ENCODE measurements at places on chromosomes 3 and 15.

DNA sequence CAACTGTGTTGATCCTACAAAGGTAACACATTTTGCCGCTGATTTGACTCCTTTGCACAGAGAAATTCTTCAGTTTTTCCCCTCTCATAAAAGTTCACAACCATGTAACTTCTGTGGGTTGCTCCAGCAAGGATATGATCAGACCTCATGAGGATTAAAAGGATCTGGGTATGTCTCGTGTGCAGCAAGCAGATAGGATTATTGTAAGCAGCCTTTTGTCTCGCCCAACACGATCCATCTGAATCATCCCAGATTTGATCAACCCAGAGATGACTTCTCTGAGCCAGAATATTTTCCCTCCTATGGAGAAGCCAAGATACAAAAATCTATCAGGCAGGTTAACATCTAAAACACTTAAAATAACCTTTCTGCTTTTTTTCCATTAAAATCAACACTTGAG lies 12.8 kb upstream of the BNIP2 start:
- no peak for DNase-seq

DNA sequence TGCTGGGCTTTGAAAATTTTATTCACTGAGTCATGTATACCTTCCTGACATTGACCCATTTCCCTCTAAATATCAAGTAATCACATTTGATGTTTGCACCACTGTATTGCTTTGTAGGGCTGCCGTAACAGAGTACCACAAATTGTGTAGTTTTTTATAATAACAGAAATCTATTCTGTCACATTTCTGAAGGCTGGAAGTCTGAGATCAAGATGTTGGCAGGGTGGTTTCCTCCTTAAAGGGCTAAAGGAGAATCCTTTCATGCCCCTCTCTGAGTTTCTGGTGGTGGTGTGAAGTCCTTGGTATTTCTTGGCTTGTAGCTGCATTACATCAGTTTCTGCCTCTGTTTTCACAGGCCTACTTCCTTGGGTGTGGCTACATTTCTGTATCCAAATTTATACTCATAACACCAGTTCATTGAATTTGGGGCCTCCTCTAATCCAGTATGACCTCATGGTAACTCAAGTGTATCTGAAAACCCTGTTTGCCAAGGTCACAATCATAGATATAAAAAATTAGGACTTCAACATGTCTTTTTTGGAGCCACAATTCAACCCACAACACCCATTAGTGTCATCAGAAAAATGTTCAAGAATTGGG lies 29.1 kb upstream of the ST6GAL1 start:
- no peak for DNase-seq

DNA sequence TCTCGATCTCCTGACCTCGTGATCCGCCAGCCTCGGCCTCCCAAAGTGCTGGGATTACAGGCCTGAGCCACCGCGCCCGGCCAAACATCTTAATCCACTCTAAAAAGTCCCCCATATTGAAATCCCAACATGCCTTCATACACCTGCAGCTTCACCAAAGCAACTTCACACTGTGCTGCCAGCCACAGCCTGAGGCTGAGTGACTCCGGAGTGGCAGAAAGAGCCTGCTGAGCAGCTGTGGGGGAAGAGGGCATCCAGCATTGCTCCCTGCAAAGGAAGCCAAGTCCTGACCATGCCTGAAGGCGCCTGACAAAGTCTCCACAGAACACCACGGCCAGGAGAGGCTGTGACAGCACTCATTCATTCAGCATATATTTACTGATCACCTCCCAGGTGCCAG lies 21.6 kb upstream of the VGLL4 start:
- DNase-seq = no peak

GRCh38 chr3:60456180-60456579 lies 795.1 kb downstream of the FHIT start:
- DNase-seq = no peak

- no peak for DNase-seq
Measured at GRCh38 chr15:60651101-60651500, 172.2 kb upstream of the ICE2 start.

GRCh38 chr15:68277131-68277602 lies 378 bp upstream of the FEM1B start:
- no peak for DNase-seq

- no peak for DNase-seq
Measured at GRCh38 chr3:161568671-161569070, 72.1 kb downstream of the OTOL1 start.

- DNase-seq = no peak
Measured at GRCh38 chr3:23726811-23727548, 78.8 kb upstream of the UBE2E1 start.

GRCh38 chr3:116443191-116443661 lies 2.1 kb downstream of the LSAMP start:
- no peak for DNase-seq

- DNase-seq = no peak
Measured at GRCh38 chr15:96442076-96442475, 111.6 kb downstream of the NR2F2 start.

DNA sequence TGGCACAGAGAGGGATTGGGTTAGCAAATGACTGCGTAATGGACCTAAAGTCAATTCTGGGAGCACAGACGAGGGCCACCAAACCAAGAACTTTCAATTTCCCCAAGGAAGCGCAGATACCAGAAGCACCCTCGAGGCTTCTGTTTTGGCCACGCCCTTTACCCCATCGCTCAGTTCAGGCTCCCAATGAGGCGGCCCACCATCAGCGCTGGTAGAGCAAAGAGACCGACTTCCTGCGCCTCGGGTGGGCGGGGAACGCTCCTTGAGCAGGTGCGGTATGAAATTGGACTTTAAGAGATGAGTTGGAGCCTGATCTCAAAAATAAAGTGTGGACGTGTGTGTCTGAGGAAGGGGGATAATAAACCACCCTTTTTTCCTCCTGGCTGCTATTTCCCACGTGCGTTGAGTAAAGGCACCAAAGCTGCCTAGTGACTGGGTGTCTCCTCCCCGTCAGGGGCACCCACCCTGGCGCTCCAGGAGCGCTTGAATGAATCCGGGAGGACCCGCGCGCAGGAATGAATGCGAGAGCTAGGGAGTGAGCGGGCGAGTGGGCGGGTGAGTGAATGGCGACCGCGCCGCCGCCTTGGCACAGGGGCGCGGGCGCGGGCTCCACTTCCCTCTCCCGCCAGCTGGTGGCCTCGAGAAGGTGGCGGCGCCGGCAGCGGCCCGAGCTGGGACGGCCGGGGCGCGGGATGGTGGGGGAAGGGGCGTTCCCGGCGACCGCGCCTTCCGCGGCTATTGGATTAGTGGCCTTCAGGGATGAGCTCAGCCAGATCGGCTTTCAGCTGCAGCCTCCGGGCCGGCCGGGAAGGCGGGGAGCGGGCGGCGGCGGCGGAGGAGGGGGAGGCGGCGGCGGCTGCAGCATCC lies at the start of gene SPSB4:
SPSB4 (plus strand) TSS at position 772 of the 867 bp plus-strand sequence. CDS start 14,758 bp downstream, outside the sequence.
- no peak for DNase-seq

GRCh38 chr15:63896336-63897115 lies 62.8 kb upstream of the HERC1 start:
- DNase-seq = peak; percentile 35

- no peak for DNase-seq
Measured at GRCh38 chr3:165918657-165918979, 81.4 kb upstream of the BCHE start.

DNA sequence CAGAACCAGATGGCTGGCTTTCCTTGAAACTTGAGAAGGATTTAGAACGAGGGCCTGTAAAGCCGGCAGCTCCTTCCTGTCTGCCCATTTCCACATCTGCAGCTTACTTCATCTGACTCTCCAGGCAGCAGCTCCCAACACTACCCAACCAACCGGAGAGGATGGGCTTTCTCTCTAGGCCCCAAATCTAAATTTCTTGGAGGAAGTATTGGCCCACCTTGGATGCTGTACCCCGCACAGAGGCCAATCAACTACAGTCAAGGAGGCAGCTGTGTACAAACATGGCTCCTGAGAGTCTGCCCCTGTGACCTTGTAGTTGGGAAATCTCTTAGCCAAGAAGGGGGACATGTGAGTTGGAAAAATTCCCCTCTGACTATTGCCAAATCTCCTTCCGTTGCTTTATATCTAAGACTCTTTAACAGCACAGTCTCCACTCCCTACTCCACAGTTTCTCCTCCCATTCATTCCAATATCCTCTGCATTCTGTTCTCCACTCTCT lies 8.0 kb upstream of the ACAP2 start:
- no peak for DNase-seq

- no peak for DNase-seq
Measured at GRCh38 chr3:144287001-144287400, 315.4 kb downstream of the DIPK2A start.

GRCh38 chr3:181425074-181425473 lies 286.7 kb upstream of the SOX2 start:
- DNase-seq = no peak

DNA sequence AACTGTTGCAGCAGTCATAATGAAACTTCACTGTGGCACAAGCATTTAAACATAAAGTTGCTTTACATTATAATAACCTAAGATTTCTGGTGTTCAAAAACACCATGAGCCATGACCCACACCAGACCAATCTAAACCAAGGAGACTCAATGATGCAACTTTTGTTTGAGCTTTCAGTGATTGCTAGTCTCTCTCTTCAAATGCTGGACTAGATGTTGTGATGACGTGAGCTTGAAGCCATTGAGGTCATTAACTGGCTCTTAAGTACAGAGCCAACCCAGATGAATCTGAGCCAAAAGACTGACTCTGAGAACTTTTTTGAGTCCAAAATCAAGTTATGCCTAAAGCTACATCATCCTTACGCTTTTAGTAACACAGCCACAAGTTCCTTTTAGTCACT lies 36.5 kb downstream of the ATR start:
- no peak for DNase-seq

DNA sequence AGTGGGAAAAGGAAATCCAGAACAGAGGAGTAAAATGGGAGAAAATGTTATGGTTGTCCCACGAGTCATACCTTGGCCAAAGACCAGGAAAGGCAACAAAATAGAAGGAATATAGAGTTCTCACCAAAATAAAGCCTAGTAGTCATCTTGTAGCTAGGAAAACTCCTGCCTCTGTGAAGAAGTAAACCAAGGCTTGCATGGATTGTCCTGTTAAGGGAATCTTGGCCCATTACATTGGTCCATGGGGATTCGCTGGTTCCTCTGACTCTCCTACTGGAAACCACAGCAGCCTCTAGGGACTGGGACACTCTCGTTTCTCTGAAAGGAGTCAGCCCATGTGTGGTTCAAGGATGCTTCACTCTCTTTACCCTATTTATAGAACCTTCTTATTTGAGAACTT lies 62.9 kb upstream of the FNDC3B start:
- DNase-seq = no peak
